ENCODE measurements at places on chromosomes 5 and 9. TPM values are rescaled to one million over a fixed set of nuclear protein-coding genes. Genes with fewer than 3 reads are reported as not detected.

Gene TMEM252
- not detected for total RNA-seq

- DNase-seq, result no peak
- H3K4me1 ChIP-seq, result peaks cover 98% of the 10 kb centered on the region
- no peak overlapping the region for H3K4me3 ChIP-seq
- H3K27ac ChIP-seq, result peak overlapping the region; percentile 83
- H3K36me3 ChIP-seq, result peaks cover 35% of the 10 kb centered on the region
Observed at GRCh38 chr5:150523472-150524350, 15.8 kb downstream of the NDST1 start.

Gene SOX30
- 0.08 TPM for total RNA-seq

Gene CDH9
- not detected for total RNA-seq

DNA sequence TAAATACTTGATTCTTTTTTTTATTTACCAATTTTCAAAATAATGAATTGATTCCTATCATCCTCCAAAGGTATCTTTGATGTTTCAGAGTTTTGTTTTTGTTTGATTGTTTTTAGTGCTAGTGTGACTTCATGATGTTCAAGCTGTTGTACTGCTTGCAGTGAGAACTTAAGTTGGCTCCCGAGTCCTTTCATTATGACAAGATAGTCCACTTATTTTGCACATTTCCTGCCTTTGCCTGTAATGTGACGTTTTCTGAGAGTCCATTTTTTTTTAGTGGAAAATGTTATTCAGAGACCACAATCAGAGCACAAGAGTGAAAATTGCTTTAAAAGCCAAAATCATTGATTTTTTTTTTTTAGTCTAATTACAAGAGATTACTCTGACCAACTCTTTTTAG lies 60.1 kb upstream of the FCHO2 start:
- H3K36me3 ChIP-seq, result peaks cover 91% of the 10 kb centered on the region
- H3K4me1 ChIP-seq, result no peaks in the 10 kb centered on the region
- no peak overlapping the region for H3K4me3 ChIP-seq
- no peaks in the 10 kb centered on the region for H3K27me3 ChIP-seq

DNA sequence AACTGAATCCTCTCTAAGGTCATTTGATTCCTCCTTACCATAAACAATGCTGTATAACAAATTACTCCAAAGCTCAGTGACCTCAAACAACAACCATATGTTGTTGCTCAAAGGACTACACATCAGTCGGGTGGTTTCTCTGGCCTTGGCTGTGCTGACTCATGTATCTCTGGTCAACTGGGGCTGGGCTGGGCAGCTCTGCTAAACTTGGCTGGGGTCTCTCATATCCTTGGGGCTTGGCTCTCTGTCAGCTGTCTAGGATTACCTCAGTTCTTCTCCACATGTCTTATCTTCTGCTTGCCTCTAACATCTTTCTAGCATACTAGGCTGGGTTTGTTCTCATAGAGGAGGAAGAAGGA lies 86.4 kb downstream of the GALNT10 start:
- H3K27ac ChIP-seq, result peak overlapping the region; percentile 57
- DNase-seq, result peak; percentile 65
- no peaks in the 10 kb centered on the region for H3K27me3 ChIP-seq
- H3K36me3 ChIP-seq, result no peaks in the 10 kb centered on the region

Gene NRG2
- total RNA-seq, result 3.1 TPM

DNA sequence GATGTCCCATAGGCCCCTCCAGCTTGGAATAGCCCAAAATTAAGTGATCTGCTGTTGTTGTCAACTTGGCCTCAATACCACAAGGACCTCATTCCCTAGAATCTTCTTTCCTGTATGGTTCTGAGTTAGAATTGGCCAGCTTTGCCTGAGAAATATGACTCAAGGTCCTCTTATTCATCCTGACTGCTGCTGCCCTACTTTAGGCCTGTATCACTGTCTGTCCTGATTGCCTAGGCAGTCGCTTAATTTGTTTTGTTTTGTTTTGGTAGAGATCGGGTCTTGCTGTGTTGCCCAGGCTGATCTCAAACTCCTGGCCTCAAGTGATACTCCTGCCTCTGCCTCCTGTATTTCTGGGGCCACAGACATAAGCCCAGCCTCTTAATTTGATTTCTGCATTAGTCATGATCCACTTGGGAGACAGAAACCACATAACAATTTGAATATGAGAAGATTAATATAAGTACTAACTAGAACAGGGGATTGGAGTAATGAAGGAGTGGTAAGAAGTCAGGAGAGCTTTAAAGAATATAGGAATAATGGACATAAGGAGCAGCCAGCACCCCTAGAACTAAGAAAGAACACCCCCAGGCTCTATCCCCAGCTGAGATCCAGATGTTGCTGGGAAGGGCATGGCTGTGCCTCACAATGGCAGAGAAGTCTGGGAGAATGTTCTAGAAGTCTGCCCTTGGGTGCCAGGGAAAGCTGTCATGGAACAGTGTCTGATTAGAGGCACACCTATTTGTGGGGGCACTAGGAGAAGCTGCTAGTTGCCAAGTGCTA lies 4.6 kb downstream of the TEX53 start:
- no peaks in the 10 kb centered on the region for H3K27me3 ChIP-seq
- H3K4me3 ChIP-seq, result no peak overlapping the region
- DNase-seq, result no peak
- H3K36me3 ChIP-seq, result no peaks in the 10 kb centered on the region

Measured in left ventricle myocardium inferior (tissue), 1 donor.